ENCODE measurements at places on chromosomes 6 and 20. TPM values are rescaled to one million over a fixed set of nuclear protein-coding genes. Genes with fewer than 3 reads are reported as not detected.

DPPA5 gene
- not detected for total RNA-seq

BPIFB4 gene
- total RNA-seq: not detected

ADGB gene
- total RNA-seq: not detected

HLA-DRB5 gene
- total RNA-seq: not detected

RBBP9 gene
- 9.7 TPM for total RNA-seq

OR2J3 gene
- total RNA-seq: not detected

BMP2 gene
- total RNA-seq: 1.2 TPM

RIMS4 gene
- total RNA-seq: 0.12 TPM

NT5E gene
- 65.3 TPM for total RNA-seq

PRL gene
- not detected for total RNA-seq

AMD1 gene
- 32.9 TPM for total RNA-seq
